Smooth muscle cell of trachea (primary cell): ENCODE measurements at places on chromosomes 1 and 21. TPM values are rescaled to one million over a fixed set of nuclear protein-coding genes. Genes with fewer than 3 reads are reported as not detected.

CFAP107 gene
- total RNA-seq: under 0.01 TPM in 1 of 2 replicates, not detected in the other

ZZZ3 gene
- 70.0 and 96.1 TPM in 2 replicates for total RNA-seq

GCSAML gene
- not detected in 2 replicates for total RNA-seq

ARHGAP30 gene
- not detected in 2 replicates for total RNA-seq

DENND1B gene
- 7.6 and 13.4 TPM in 2 replicates for total RNA-seq
